Mesenchymal stem cell (in vitro differentiated cells and primary cell): ENCODE measurements at places on chromosomes 4 and X.

- DNase-seq: no peak
These were observed 12.5 kb upstream of the UVSSA start for GRCh38 chr4:1334579-1334895.

DNA sequence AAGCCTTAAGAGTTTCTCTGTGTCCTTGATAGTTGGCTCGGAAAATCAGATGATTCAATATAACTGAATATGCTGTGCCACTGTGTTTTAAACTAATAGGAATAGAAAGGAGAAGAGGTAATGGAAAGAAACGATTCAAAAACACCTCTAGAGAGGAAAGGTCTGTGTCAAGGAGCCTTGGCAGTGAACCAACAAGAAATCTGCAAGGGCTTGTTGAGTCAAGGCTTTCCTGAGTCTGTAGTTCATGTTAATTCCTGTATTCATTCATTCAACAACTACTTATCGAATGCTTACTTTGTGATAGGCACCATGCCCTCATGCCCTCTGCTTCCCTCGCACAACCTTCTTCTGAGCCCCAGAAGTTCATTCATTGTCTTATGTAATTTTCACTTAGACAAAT, 336.0 kb downstream of the PDHA2 start:
- DNase-seq: no peak

GRCh38 chrX:153398275-153398960, 2.7 kb downstream of the PNMA6E start:
- DNase-seq: no peak

- no peak for DNase-seq
These were observed 137.9 kb upstream of the S100G start for GRCh38 chrX:16511796-16512776.

DNA sequence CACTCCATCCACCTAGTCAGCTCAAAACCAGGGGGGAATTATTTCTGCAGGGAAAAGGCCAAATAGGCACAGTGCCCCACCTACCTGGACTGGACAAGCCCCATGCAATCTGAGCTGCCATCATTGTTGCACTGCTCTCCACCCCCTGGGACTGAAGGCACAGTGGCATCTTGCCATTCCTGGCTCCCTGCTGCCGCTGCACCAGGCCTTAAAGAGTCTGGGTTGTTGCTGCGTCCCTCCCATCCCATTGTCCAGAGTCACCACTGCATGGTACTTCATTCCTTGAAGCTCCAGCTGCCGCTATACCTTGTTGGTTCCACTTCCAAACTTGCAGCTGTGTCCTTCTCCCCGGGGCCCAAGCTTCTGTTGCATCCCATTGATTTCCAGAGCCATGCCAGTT, 629.7 kb downstream of the STIM2 start:
- DNase-seq: no peak

DNA sequence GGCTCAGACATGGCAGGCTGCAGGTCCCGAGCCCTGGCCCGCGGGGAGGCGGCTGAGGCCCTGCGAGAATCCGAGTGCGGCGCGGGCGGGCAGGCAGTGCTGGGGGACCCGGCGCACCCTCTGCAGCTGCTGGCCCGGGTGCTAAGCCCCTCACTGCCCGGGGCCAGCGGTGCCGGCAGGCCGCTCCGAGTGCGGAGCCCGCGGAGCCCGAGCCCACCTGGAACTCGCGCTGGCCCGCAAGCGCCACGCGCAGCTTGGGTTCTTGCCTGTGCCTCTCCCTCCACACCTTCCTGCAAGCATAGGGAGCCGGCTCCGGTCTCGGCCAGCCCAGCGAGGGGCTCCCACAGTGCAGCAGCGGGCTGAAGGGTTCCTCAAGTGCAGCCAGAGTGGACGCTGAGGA, 97.5 kb downstream of the QDPR start:
- DNase-seq: no peak

DNA sequence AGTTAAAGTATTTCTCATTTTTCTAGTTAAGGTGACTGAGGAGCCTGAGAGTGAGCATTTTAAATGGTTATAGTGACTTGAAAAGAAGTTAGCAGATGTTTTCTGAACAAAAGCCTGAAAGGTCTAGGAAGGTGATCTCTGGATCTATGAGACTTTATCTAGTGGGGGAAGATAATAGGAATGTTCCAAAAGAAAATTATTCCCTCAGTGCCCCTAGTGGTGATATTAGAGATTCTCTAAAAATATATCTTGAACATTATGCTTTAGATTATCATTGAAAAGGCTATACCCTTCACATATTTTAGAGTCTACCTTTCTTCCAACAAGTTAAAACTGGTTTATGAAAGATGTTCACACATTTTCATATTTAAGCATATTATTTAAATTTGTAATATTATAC, 69.0 kb upstream of the SPANXN1 start:
- no peak for DNase-seq

DNA sequence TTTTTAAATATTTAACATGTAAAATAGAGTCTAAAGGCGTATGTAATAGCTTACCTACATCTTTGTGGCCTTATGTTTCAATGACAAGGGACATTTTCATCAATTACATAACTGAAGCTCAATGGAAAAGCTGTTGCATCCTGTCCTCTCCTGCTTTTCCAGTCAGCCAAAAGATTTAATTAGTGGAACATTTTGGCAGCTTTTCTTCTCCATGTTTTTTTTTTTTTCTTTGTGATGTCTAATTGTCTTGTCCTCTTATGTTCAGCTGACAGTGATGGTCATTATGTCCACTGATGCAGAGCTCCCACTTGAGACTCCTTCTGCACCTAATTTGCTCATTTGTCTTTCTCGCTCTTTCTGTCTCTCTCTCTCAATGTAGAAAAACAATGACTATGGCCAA, 422.2 kb downstream of the GABRG1 start:
- DNase-seq: no peak

DNA sequence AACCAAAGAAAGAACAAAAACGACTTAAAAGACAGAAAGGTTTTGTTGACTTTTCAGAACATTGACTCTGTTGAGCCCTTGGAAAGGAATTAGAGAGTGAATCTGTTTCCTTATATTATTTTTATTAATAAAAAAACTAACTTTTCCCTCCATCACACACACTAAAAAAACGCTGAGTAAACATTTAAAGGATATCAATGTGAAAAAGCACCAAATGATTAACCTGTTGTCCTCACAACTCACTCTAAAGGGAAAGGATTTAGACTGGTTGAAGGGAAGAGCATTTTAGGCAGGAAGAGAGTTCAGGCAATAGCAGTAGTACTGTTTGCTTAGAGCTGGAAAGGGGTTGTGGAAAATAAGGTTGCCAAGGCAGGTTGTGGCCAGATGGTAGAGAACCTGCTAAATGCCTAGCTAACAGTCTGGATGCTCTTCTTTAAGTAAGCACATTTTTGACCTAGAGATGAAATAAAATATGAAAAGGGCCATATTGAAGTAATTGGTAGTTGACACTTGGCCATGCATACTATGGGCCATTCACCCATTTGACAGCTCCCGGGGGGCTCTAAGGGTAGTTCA, 98.0 kb upstream of the NDP start:
- no peak for DNase-seq

- DNase-seq: no peak
These were observed 3.3 kb downstream of the ZDHHC9 start for GRCh38 chrX:129840344-129840743.

DNA sequence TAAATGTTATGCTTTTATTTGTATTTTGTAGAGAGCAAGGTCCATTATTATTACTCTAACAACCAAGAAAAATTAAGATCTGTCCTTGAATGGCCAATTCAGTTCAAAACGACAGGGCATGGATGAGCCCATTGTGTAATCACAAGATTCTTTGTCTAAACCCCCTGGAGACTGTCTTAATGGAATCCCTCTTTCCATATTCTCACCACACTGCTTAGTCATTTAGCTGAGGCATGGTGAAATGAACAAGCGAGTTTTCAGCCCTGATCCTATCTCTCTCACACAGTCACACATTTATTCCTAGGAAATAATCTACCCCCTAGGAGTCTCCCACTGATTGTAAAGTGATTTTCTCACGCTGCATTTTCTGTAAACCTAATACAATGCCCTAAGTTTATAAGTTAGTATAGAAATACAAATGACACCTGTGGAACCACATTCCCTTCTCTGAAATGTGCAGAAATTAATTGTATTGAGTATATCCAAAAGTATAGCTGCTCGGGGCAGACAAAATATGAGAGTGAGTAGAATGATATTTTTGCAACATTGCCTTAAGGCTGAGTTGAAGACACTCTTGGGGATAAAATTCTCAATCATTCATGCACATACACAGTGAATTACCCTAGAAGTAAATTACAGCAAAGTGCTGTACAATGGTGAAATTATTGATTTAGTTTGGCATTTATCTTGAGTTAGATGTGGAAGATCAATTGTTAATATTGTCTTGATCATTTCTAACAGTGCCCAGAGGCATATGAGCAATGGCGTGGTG, 119.7 kb upstream of the PCDH7 start:
- DNase-seq: peak; percentile 83

DNA sequence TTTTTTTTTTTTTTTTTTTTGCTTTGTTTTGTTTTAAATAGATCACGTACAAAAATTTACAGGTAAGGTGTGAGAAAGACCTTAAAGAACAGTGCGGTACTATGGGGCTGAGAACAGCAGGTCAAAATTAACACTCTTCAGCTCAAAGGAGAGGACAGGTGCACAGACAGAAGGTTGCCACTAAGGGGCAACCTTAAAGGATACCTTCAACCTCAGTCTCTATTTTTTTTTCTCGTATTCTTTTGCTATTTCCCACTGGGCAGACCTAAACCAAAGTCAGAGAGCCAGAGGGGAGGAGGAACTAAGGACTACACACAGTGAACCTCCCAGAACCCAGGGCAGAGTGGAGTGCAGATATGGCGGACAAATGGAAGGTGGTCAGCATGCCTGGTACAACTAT, 1984.3 kb upstream of the IGFBP7 start:
- DNase-seq: no peak

- no peak for DNase-seq
These were observed 4.3 kb upstream of the SH3BP2 start for GRCh38 chr4:2788532-2789103.
